ENCODE measurements at places on chromosomes 11 and 22.

GRCh38 chr22:20251981-20252380, 16.1 kb downstream of the RTN4R start:
- no peak for DNase-seq

DNA sequence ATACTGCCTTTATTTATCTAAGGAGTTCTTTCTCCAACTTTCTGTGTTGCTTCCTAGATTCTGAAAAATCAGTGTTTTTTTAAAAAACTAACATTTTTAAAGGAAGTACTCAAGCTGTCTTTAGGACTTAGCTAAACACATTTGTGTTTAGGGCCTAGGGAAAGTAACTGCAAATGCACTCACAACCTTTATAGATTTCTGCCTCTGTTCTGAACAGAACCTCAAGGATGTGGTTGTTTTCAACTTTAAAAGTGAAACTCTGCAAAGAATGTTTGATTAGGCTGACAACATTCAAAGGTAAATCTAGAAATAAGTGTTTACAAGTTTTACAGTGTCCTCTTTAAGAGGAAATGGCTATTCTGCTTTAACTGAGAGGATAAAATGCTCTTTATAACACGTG, 55.4 kb upstream of the CNTN5 start:
- no peak for DNase-seq

- peak; percentile 76 for DNase-seq
These were observed 23.5 kb downstream of the TP53I11 start for GRCh38 chr11:44927174-44927661.

DNA sequence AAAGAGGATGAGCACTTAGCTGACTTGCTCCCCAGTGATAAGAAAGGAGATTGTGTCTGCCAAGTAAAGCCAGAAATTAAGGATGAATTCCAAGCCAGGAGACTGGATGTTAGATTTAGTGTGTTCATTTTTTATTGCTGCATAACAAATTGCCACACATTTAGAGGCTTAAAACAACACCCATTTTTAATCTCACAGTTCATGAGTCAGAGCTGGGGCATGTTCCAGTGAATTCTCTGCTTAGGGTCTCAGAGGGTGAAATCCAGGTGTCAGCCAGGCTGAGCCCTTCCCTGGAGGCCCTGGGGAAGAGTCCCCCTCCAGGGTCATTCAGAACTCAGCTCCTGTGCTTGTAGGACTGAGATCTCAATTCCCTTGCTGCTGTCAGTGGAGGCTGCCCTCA, 352.8 kb downstream of the BUD13 start:
- DNase-seq: no peak

DNA sequence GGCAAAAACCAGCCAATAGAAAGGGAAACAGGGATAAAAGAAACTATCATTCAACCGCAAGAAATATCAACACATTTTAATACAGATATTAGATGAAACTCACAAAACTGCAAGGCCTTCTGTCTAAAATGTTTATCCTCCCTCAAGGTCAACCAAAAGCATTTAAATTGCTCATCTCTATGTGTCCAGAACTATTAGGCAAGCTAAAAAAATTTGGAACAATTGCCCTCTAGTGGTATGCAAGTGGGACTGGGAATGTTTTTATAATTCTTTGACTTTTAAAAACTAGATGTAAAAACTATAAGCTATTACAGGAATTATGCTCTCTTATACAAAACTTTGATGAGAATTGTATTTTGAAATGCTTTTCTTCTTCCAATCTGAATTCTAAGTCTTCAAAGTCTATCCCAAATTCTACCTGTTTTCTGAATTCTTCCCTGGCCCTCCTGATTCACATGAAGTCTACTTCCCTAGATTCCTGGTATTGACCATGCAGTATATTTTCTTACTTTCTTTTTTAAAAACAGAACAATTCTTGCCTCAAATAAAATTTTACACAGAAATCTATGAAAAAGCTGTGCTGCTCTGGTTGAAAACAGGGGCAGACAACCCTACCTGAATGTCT, 4.9 kb downstream of the CWC15 start:
- DNase-seq: peak; percentile 44

GRCh38 chr11:111466615-111467014, 45.6 kb downstream of the BTG4 start:
- no peak for DNase-seq

DNA sequence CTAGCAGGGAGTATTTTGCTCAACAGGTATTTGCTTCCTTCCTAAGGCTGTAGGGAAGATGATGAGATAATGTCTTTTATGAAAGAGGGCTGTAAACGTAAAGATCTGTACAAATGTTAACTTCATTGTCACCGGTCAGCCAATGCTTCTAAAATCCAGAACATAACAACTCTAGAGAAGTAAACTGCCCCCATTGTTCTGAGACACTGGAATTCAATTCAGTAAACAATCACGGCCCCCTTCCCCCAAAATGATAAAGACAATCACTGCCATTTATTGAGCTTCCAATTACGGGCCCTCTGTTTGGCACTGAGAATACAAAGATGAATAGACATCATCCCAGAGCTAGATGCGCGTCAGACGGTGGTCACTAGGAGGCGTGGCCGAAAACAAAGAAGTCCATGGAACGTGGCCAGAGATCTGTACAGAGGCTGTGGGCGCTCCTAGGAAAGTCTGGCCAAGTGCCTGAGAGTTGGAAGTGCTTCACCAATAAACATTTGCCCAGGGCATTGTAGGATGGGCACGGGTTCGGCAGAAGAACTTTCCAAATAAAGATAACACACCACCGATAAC, 576 bp downstream of the TMEM258 start:
- DNase-seq: peak; percentile 89

DNA sequence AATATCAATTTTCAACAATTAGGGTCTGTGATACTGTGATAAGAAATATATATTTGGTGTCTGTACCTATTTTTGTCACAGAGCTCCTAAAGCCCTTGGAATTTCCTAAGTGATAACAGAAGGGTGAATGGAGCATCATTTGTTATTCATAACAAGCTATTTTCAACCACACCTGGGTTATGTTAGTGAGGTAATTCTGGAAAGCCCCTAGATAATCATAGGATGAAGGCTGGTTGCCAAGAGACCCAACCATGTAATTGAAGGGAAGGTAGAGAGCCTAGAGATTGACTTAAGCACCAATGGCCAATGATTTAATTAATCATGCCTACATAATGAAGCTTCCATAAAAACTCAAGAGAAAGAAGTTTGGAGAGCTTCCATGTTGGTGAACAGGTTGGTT, 109.4 kb downstream of the KIF18A start:
- DNase-seq: no peak

GRCh38 chr11:128279866-128280265, 307.5 kb downstream of the ETS1 start:
- DNase-seq: no peak

DNA sequence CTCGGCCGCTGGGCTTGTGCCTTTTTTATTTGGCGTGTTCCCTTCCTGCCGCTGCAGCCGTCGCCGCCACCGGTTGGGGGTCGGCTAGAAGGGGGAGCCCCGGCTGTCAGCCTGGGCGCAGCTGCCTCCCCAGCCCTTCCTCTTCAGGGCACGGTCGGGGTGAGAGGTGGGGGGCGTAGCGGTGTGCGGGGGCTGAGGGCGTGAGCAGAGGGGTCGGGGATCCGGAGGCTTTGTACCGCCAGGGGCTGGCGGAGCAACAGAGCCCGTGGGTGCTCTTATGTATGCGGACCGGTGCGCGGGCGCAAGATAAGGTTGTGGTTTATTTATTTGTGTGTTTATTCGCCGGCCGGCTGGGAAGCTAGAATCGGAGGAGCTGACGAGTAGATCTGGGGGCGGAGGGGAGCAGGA, 477 bp downstream of the ZBTB16 start:
- DNase-seq: no peak

DNA sequence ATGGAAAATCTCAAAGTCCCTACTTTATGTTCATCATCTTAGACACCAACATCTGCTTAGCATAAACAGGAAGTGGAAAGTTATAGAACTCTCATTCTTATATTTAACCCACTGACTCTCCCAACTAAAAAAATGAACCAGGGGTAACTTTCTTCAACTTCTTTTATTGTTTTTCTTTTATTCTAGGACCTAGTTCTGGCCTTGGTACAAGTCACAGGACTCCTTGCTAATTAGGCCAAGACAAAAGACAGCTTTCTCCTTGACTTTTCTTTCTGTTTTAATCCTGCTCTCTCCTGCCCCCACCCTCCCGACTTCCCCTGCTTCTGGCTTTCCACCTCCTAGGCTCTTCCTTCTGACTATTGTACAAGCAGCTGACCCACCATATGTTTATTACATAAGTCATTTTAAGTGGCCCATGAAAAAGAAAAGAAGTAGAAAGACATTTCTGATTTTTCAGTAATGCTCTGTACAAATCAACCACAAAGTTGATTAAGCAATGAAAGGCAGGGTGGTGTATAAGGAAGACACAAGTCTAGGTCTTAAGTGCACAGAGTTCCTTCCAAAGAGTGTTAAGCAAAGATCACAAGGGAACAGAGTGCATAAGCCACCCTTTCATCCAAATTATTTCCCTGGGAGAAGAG, 18.3 kb downstream of the JAML start:
- DNase-seq: no peak

GRCh38 chr11:3803726-3804495, 4.4 kb upstream of the PGAP2 start:
- no peak for DNase-seq

- DNase-seq: no peak
These were observed 47.1 kb downstream of the BMAL1 start for GRCh38 chr11:13324709-13325108.

DNA sequence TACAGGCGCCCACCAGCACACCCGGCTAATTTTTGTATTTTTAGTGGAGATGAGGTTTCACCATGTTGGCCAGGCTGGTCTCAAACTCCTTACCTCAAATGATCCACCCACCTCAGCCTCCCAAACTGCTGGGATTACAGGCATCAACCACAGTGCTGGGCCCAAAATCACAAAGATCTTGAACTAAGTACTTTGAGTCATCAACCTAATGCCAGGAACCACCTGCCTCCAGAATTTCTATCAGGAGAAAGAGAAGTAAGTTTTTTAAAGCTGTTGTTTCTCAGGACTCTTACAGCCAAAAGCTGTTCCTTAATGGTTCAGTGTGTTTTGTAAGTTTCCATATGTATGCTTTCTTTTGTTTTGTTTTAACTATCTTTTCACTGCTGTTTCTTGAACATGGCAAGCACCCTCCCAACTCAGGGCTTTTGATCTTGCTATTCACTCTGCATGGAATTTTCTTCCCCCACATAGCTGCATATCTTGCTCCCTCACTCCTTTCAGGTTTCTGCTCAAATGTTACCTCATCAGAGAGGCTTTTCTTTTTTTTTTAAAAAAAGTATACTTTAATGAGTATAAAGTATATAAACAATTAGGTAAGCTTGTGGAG, 6.0 kb upstream of the PAK1 start:
- no peak for DNase-seq

DNA sequence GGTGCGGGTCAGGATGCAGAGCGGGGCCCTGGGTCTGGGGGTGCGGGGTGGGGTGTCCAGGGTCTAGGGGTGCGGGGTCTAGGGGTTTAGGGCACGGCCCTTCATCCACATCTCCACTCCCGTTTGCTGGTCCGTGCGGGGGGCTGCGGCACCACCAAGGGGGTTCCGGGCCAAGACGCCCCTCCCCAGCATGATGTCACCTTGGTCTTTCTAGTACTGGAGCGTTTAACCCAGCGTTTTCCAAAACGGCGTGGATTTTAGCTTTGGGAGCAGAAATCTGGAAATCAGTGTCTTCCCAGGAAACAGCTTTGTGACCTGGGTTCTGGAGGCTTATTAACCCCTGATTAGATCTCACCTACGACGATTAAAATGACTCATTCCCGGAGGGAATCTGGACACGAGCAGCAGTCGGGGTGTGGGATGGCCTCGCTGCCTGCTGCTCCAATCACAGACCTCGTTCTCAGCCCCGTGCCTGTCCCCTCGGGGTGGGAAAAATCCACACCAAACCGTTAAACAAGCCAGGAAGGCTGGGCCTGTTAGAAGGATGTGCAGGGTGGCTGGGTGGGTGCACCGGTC, 759 bp downstream of the AP2A2 start:
- DNase-seq: peak; percentile 89

- DNase-seq: no peak
These were observed 42.4 kb downstream of the GLYATL2 start for GRCh38 chr11:58801974-58802545.

DNA sequence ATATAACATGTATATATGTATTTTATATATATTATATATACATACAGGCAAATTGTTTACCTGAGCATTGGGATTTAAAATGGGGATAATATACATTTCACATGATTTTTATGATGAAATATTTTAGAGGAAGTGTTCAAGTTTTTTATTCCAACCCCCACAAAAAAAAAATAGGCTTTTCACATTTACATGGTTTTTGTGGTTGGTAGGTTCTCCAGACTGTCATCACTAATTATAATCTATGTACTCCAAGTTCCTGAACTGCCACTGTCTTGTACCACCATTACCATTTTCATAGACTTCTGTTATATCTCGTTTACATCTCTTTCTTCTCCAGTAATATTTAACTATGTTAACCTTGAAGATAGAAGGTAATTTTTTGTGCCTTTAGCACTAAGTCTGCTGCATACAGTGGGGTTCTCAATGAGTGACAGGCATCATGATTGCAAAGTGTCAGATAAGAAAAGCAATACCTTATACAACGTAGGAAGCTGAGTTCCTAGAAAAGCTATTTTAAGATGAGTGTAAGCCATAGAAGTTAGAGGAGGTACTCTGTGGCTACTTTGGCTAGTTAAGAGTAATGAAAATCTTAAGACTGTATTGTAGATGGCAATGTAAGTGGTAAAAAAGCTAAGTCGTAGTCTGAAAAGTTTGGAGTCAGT, 5.2 kb downstream of the TMEM126A start:
- no peak for DNase-seq

All from AG08396 (cell line).